ENCODE measurements at places on chromosomes 7 and 10.

DNA sequence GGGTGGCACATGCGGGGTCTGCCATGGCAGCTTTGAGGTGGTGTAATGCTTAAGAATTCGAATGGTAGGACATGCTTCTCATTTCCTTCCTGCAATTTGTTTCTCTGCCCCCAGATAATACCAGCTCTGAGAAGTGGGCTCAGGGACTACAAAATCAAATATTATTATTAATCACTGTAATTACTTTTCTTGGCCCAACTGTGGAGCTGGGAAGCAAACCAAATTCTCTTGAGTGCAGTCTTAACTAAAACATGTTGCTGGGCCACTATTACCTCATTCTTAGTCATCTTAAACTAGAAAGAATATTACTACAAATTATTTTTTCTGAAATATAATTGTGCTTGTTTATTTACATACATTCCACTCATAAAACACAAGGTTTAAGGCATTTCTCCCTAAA is 566.7 kb upstream of the NRP1 start:
- no peak for DNase-seq

GRCh38 chr7:30478349-30479201 is at the start of gene NOD1:
TSS of gene NOD1 (minus strand) at chr7:30478784. CDS start at chr7:30456921, 21,863 bp downstream.
- DNase-seq = peak; percentile 37

- DNase-seq = no peak
Measured at GRCh38 chr10:68327889-68328786, 3.7 kb upstream of the HNRNPH3 start.

DNA sequence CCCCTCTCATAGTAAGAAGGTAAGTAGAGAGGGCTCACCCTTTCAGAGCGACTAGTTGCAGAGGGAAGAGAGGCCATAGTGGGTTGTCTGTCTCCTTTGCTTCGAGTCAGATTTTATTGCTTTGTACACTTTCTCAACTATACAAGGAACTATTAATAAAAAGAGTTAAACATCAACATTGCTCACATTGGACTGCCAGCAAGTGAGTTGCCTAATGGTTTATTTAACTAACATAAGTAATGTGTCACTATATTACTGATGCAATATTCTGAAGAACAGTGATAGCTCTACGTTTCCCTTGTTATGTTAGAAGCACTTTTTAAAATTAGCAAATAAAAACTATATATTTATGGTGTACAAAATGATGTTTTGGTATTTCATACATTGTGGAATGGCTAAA is 451.0 kb downstream of the GRM8 start:
- no peak for DNase-seq

- no peak for DNase-seq
Measured at GRCh38 chr7:142896151-142896550, 10.6 kb upstream of the TRPV6 start.

DNA sequence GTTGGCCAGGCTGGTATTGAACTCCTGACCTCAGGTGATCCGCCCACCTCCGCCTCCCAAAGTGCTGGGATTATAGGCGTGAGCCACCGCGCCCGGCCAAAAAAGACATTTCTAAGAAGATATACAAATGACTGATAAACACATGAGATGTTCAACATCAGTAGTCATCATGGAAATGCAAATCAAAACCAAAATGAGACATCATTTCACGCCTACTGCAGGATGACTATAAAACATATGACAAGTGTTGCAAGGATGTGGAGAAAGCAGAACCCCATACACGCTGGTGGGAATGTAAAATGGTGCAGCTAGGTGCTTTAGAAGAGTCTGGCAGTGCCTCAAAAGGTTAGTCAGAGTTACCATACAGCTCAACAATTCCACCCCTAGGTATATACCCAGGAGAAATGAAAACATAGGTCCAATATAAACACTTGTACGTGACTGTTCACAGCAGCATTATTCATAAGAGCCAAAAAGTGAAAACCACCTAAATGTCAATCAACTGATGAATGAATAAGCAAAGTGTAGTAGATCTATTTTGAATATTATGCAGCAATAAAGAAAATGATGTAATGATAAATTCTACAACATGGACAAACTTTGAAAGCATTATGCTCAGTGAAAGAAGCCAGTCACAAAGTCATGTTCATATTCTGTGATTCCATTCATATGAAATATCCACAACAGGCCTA is 24.5 kb downstream of the TMEM209 start:
- no peak for DNase-seq

DNA sequence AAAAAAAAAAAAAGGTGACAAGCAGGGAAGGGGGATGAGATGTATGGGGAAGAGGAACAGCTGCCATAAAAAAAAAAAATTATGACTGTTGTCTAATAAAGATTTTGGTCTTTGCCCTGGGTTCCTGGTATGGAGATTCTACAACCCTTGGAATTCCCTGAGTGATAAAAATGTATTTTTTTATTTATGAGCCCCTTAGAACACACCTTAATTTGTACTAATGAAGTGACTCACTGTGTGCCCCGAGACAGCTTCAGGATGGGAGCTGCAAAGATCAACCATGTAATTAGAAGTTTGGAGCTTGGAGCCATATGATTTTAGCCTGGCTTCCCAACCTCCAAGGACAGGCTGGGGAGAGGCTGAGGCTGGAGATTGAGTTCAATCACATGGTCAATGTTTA is 69.7 kb downstream of the NHLRC2 start:
- no peak for DNase-seq

GRCh38 chr7:116579835-116580234 is 55.0 kb downstream of the CAV1 start:
- DNase-seq = no peak

- no peak for DNase-seq
Measured at GRCh38 chr7:4919969-4920766, 36.7 kb upstream of the RADIL start.

DNA sequence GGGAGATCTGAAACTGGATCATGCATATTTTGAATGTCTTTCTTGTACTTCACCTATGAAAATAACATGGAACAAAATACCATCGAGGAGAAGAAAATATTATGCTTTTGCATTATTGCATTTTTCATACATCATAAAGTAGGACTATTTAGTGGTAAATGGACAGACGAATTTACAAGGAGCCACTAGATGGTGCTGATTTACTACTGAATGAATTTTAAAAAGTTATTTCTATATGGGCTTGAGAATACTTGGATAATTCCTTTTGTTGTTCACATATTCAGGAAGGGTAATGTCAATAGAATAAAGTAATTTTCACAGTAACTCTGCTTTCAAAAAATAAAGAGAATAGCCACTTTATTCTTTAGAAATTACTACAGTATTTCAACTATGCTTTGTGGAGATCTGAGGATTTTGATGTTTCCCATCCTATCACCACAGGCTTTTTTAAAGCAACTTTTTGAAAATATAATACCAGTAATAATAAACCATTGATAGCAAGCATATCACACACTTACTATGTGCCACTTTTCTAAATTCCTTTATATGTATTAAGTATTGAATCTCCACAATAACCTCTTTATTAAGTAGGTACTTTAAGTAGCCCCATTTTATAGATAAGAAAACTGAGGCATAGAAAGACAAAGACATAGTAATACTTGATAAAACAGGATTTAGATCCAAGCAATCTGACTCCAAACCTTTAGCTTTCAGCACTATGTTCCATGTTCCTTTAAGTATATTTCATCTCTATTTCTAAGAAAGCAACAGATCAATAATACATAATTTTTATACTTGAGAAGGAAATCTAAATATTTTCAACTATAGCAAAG is 38.6 kb downstream of the NEBL start:
- no peak for DNase-seq

GRCh38 chr7:133409421-133409820 is 156.5 kb downstream of the EXOC4 start:
- no peak for DNase-seq

DNA sequence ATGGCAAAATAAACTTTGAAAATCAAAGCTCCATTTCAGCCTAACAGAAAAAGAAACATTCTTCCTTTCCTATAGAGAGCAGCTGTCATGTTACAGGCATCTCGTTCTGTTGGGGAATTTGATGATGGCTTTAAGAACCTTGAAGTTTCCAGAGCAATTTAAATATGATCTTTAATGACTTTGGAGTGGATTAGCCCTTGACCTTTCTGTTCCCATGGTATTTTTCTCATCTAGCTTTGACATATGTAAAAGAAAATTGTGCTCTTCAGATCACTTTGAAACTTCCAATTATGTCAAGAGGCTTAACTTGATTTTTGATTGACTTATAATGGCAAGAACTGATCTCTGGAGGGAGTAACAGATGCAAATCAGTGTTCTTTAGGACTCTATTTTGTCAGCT is 157.6 kb upstream of the SEMA3E start:
- no peak for DNase-seq

- no peak for DNase-seq
Measured at GRCh38 chr10:29860166-29860565, 199.2 kb downstream of the JCAD start.

GRCh38 chr10:122164815-122165483 is 106.1 kb upstream of the BTBD16 start:
- no peak for DNase-seq

GRCh38 chr7:21480693-21481403 is 53.0 kb downstream of the SP4 start:
- no peak for DNase-seq

GRCh38 chr10:60023155-60023877 is 117.0 kb upstream of the CCDC6 start:
- DNase-seq = no peak

DNA sequence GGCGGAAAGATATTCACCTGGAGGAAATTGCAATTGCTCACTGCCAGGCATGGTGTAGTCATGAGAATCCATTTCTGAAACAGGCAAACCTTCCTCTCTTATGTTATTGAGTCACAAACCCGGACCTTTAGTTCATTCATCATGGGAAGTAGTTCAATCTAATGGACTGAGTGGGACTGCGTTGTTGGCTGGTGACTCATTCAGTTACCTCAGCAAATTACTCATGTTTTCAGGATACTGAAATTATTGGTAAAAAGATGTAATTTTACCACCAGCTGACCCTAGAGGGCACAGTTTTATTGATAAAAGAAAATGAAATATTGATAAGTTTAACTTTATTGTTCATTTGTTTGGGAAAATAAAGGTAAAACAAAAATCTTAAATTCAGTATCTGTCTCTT is 1194.4 kb upstream of the SORCS1 start:
- no peak for DNase-seq

DNA sequence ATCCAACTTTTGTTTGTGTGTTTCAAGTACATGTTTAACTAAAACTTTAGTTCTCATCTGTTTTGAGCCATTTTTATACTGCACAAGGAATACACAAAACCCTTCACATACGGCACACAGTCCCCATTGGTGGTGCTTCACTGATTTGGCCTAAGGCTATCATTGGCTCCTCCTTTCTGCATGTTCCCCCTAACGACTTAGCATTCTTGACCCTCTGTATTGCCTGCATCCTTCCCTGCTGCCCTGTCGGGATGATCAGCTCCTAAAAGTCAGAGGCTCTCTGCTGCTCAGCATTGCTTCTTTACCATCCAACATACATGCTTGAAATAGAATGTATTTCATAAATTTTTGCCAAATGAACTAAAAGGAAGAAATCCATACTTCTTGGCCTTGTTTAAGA is 111.4 kb upstream of the ABCB5 start:
- DNase-seq = no peak

DNA sequence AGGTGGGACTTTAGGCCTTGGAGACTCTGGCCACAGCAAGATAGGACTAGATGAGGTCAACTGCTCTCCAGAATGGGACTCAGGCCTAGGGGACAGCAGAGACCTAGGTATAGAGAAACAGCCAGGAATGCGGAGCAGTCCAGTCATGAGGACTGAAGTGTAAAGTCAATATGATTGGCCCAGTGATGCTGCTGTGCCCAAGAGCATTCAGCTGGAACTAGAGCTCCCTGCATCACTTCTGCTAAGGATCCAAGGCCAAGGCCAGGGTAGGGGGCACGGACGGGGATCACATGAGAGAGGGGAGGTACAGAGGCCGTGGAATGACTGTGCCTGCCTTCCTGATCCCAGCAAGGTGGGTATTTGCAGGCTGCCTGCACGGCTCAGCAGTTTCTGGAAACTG is 237.9 kb downstream of the FRMD4A start:
- no peak for DNase-seq

- no peak for DNase-seq
Measured at GRCh38 chr10:80153460-80153859, 20.9 kb downstream of the PLAC9 start.

DNA sequence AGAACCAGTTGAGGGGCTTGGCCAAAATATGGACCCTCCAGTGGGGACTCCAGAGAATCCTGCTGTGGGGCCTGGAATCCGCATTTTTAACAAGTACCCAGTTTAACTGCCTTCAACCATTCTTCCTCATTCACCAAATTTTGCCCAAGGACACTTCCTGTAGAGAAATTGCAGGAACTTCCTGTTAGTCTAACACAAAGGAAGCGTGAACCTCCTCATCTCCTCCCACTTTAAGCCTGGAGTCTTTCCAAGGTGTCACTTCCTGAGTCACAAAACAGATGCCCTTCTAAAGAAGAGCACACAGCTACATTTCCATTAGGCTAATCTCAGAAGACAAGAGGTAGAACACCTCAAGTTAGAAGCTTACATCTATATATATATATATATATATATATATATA is 188.4 kb downstream of the PPP1R17 start:
- DNase-seq = no peak

DNA sequence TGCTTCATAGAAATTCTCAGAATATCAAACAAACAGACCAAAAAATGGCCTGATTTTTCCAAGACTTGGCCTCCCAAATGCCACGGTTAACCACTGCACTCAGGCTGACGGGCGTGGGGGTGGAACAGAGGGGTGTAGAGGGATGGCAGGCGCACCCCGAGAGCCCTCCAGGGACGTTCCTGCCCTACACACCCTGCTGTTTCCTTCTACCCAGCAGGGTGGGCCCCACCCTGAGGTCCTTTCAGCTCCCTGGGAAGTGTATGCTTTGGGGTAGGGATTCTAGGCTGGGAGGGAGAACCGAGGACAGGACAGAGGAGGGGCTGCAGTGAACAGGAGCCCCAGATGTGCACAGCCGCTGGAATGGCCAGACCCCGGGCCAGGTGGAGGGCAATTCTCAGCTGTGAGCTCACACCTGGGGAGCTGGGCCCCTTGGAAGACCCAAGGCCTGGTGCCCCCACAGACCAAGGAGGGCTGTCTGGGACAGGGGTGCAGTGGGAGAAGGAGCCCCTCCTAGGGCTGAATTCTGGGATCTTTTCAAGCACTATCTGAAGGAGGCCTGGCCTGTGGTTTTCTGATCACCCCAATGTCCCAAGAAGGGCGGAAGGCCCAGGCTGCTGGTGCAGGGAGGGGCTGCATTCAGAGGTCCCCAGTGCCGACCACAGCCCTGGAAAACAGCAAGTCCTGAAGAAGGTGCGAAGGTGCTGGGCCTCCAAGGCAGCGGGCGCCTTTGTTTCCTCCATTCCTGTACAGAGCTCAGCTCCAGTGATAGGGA is 32.9 kb upstream of the INPP5A start:
- no peak for DNase-seq

DNA sequence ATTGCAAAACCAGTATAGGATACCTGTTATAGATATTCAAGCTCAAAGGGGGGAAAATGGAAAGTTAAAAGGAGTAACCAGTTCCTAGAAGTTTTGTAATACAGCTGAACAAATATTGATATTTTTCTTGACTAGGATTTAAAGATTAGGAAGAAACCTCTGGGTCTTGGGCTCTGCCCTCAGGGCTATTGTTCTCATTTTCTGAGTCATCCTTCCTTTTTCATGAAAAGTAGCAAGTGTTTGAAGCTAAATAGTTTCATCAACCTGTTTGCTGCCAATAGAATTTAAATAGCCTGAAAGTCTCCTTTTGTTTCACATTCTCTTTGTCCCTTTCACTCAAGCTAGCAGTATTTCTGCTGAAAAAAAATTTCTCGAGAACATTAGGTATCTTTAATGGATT is 1061.1 kb upstream of the GHITM start:
- no peak for DNase-seq

Data from stimulated activated CD8-positive, alpha-beta memory T cell treated with anti-CD3 and anti-CD28 coated beads, Interleukin-12 subunit alpha, Interleukin-12 subunit beta, amount 100 ng/mL, for 1 hour (primary cell).